COR-L47 (cell line): ENCODE measurements at places on chromosomes 7 and 10.

DNA sequence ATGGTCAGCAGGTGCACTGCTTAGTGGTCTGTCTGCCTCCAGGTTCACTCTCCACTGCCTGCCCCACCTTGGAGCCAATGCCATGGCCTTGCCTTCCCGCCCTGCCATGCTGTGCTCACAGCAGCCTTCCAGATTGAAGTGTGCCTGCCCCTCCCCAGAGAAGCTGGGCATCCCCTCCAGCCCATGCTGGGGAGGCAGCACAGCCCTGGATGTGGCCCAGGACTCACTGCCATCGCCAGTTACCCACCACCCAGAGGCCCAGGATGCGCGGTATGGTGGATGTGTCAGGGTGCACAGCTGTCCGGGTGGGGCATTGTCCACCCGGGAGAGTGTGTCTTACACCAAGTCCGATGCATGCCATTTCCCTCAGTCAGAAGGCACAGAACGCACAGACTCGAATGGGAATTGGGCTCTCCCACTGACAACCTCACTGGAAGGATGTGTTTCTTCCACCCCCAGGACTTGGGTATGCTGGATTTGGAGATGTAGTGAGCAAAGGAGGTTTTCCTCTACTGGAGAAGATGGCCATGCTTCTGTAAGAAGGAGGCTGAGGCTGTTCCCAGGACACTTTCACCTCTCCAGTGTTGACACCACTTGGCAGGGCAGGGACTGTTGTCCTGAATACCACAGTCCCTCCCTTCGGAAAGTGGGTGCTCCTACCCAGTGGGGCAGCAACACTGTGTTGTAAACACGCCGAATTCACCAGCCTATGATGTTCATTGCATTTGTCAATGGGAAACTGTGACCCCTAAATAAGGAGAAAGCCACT lies 122.0 kb downstream of the ADARB2 start:
- DNase-seq = no peak

- no peak for DNase-seq
Measured at GRCh38 chr7:16028636-16029035, 342.2 kb upstream of the MEOX2 start.

DNA sequence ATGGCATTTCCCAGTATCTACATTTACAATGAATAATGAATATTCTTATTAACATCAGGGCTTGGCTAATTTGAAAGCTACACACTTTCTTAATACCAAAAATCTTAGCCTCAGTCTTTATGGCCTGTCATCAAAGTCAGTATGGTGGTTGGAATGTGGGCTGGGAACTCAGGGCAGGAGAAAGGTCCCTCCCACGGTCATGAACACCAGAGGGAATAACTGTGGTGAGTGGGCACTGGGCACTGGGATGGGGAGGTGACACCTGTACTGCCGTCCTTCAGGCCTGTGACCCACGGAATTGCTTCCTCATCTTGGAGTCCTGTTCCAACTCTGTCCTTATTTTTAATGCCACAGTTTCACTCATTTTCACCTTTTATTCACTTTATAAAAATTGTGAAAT lies 276.9 kb upstream of the PLPP4 start:
- no peak for DNase-seq

DNA sequence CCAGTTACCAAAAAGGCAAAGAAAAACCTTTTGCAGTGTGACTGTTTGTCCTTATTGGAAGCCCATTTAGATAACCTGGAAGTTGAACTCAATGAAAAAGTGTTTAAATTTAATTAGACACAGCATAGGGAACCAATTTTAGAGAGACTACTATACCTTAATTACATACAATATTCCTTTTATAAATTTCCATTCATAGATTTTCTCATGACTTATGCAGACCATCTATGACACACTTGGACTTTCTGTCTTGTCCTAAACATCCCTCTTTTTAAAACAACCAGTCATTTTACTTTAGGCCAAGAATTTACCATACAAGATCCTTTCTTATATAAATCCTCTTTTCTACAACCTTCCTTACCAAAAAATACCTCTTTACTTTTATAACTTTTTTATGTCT lies 61.6 kb downstream of the MTURN start:
- no peak for DNase-seq

- no peak for DNase-seq
Measured at GRCh38 chr7:121294448-121294992, 34.3 kb upstream of the WNT16 start.

GRCh38 chr7:120725376-120726039 lies 132.4 kb downstream of the TSPAN12 start:
- DNase-seq = peak; percentile 64

GRCh38 chr7:116951366-116952292 lies 1.7 kb upstream of the ST7 start:
- DNase-seq = peak; percentile 79
